Gastrocnemius medialis (tissue), 4 donors: ENCODE measurements at places on chromosomes 1 and 21.

DNA sequence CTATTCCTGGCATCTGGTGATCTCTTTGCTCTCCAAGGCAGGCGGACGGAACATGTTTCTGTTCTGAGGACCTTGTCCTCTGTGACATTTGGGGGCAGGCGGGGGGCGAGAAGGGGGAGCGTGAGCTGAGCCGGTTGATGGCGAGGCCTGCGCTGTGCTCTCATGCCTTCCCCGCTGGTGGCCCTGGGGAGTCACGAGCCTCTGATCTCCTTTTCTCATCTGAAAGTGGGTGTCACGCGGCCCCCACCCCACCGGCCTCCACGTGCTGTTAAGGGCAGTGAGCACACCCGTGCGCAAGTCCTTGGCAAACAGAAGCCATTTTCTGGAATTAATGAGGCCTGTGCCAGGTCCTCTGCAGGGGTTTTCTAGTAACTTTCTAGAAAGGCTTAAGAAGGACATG lies 102.8 kb upstream of the ACTRT2 start:
- peaks cover 27% of the 10 kb centered on the region for H3K27me3 ChIP-seq
- H3K4me1 ChIP-seq, result no peaks in the 10 kb centered on the region
- DNase-seq, result no peak
- H3K4me3 ChIP-seq, result no peak overlapping the region
- H3K27ac ChIP-seq, result no peak overlapping the region
- H3K36me3 ChIP-seq, result no peaks in the 10 kb centered on the region

DNA sequence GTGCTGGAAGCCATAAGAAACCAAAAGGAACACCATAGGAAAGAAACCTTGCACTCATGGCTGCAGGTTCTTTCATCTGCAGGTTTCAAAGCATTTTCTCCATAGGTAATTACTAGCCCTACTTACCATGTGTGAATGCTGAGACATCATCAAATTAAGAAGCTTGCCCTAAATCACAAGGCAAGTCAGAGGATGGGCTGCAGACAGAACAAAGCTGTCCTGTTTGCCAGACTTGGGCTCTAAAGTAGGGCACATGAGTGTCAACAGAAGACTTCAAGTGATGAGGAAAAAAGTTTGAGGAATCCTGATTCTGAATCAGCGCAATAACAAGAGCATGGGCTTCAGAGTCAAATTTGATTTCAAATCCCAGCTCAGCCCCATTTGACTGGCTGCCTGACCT lies 5.8 kb upstream of the EPS15 start:
- H3K4me3 ChIP-seq, result no peak overlapping the region
- no peaks in the 10 kb centered on the region for H3K27me3 ChIP-seq
- no peak overlapping the region for H3K27ac ChIP-seq
- H3K36me3 ChIP-seq, result no peaks in the 10 kb centered on the region

DNA sequence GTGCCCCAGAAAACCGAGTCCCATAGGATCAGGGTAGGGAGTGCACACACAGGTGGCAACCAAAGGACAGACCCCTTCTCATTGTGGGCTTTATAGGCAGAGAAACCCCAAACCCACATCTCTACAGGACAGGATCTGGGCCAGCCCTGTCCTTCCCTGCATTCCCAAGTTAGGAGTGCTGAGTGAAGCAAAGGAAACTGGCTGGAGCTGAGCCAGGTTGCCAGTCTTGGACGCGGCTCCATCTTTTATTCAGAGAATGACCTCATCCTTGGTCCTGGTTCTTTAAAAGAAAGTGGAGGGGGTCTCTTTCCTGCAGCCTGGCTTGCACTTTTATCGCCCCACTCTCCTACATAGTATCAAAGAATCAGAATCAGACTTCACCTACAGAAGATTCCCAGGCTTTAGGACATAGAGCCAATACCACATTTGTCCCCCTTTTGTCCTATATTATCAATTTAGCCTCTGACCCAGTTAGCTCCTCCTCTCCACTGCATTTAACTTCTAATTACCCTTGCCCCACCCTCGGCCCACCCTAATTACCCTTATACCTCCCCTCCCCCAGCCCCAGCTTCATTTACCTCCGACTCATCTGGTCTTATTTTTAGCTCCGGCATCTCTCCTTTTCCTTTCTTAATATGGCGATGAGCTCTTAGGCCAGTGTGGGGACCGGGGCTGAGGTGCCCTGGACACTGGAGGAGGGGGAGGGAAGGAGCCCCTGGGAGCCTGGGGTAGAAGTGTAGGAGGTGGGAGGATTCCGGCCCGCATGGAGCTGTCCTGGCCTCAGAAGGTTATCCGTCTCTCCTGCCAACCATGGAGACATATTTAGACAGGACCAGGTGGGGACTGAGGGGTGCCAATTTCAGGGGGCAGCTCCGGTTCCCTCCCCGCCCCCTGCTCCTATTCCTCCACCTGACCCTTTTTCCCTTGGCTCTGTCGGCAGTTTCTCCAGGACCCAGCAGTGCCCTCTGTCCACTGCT lies at the start of gene CASQ1:
Gene CASQ1, plus strand, starts transcription at position 927 of the 977 bp plus-strand sequence. CDS start 177 bp downstream, outside the sequence.
- H3K4me3 ChIP-seq, result peak within 1 kb of the TSS; percentile 43
- peak; percentile 45 for DNase-seq
- H3K27me3 ChIP-seq, result no peaks in the 10 kb centered on the region
- peaks cover 66% of the 10 kb centered on the region for H3K4me1 ChIP-seq
- peak within 1 kb of the TSS; percentile 91 for H3K27ac ChIP-seq

GRCh38 chr1:159562680-159563079 lies 24.9 kb upstream of the APCS start:
- H3K36me3 ChIP-seq, result no peaks in the 10 kb centered on the region
- no peak overlapping the region for H3K4me3 ChIP-seq
- H3K27me3 ChIP-seq, result no peaks in the 10 kb centered on the region
- no peak overlapping the region for H3K27ac ChIP-seq
- no peak for DNase-seq

GRCh38 chr1:188406636-188407035 lies 1577.9 kb downstream of the PLA2G4A start:
- no peaks in the 10 kb centered on the region for H3K36me3 ChIP-seq
- no peaks in the 10 kb centered on the region for H3K27me3 ChIP-seq
- H3K27ac ChIP-seq, result no peak overlapping the region
- H3K4me1 ChIP-seq, result no peaks in the 10 kb centered on the region

- H3K27me3 ChIP-seq, result peaks cover 3% of the 10 kb centered on the region
- DNase-seq, result no peak
- H3K27ac ChIP-seq, result no peak overlapping the region
- H3K36me3 ChIP-seq, result no peaks in the 10 kb centered on the region
Measured at GRCh38 chr1:38746402-38746935, 113.1 kb downstream of the RRAGC start.

DNA sequence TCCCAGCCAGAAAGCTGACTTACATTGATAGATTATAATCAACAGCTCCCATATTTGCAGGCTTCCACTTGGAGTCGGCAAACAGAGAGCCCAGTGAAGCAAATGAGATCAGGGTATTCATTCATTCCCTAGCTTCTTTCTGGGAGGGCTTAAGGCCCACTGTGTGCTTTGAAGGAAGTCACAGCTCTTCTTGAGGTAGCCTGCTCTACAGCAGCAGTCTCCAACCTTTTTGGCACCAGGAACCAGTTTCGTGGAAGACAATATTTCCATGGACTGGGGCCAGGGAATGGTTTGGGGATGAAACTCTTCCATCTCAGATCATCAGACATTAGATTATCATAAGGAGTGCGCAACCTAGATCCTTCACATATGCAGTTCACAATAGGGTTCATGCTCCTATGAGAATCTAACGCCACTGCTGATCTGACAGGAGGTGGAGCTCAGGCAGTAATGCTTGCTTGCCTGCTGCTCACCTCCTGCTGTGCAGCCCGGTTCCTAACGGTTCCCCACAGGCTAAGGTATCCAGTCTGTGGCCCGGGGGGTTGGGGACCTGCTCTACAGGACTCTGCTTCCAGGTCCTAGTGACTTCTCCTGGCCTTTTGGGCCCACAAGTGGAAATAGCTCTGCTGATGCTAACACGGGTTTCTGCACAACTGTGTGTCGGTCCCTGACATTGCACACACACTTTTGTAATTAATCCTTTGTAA lies 13.7 kb upstream of the ADAM30 start:
- H3K4me3 ChIP-seq, result no peak overlapping the region
- no peak overlapping the region for H3K27ac ChIP-seq
- DNase-seq, result no peak
- H3K27me3 ChIP-seq, result no peaks in the 10 kb centered on the region

- no peak for DNase-seq
- no peak overlapping the region for H3K4me3 ChIP-seq
- no peaks in the 10 kb centered on the region for H3K27me3 ChIP-seq
- H3K27ac ChIP-seq, result no peak overlapping the region
Measured at GRCh38 chr21:45836268-45836655, 145.3 kb upstream of the COL6A1 start.

GRCh38 chr1:171901245-171901644 lies 59.9 kb downstream of the DNM3 start:
- no peak overlapping the region for H3K4me3 ChIP-seq
- H3K27ac ChIP-seq, result no peak overlapping the region
- DNase-seq, result no peak
- H3K27me3 ChIP-seq, result no peaks in the 10 kb centered on the region
- H3K36me3 ChIP-seq, result no peaks in the 10 kb centered on the region
- no peaks in the 10 kb centered on the region for H3K4me1 ChIP-seq

DNA sequence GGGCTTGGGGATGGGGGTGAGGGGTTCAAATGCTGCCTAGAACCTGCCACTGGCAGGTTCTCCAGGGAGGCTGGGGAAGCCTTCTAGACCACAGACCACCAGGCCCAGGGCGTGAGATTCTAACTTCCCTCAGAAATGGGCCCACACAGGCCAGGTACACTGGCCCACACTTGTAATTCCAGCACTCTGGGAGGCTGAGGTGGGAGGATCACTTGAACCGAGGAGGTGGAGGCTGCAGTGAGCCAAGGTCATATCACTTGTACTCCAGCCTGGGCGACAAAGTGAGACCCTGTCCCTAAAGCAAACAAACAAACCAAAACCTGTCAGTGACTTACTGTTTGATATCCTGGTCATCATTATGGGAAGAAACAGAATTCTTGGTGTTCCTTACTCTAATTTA lies 31.7 kb downstream of the OPTC start:
- no peak for DNase-seq
- H3K4me1 ChIP-seq, result no peaks in the 10 kb centered on the region
- H3K27me3 ChIP-seq, result no peaks in the 10 kb centered on the region
- no peaks in the 10 kb centered on the region for H3K36me3 ChIP-seq
- H3K4me3 ChIP-seq, result no peak overlapping the region
- H3K27ac ChIP-seq, result no peak overlapping the region

GRCh38 chr21:43287111-43287760 lies 118.4 kb downstream of the CRYAA start:
- H3K27ac ChIP-seq, result no peak overlapping the region
- H3K36me3 ChIP-seq, result no peaks in the 10 kb centered on the region
- DNase-seq, result no peak
- H3K27me3 ChIP-seq, result no peaks in the 10 kb centered on the region
- no peak overlapping the region for H3K4me3 ChIP-seq
- H3K4me1 ChIP-seq, result no peaks in the 10 kb centered on the region

GRCh38 chr1:235473806-235474205 lies 30.4 kb downstream of the B3GALNT2 start:
- H3K4me1 ChIP-seq, result no peaks in the 10 kb centered on the region
- H3K4me3 ChIP-seq, result no peak overlapping the region
- no peak overlapping the region for H3K27ac ChIP-seq
- no peaks in the 10 kb centered on the region for H3K27me3 ChIP-seq
